LNCaP clone FGC (cell line): ENCODE measurements at places on chromosomes 6 and 20.

- DNase-seq = no peak
These were observed 13.1 kb upstream of the ADAM33 start for GRCh38 chr20:3694864-3695263.

DNA sequence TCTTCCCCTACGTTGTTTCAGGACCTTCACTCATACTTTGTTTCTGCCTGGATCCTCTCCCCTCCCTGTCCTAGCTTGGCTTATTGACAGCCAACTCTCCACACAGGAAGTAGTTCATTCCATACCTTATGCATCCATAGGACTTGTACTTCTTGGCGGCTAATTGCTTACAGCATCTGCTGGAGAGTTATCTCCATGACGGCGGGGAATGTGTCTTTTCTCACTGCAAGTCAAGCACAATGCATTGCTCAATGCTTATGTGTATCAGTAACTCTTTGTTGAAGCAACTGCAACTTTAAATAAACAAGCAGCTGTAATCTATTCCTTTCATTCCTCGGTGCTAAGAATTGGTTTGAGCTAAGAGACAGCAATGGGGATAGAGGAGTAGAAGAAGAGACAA is 551.3 kb upstream of the EPHA7 start:
- no peak for DNase-seq

DNA sequence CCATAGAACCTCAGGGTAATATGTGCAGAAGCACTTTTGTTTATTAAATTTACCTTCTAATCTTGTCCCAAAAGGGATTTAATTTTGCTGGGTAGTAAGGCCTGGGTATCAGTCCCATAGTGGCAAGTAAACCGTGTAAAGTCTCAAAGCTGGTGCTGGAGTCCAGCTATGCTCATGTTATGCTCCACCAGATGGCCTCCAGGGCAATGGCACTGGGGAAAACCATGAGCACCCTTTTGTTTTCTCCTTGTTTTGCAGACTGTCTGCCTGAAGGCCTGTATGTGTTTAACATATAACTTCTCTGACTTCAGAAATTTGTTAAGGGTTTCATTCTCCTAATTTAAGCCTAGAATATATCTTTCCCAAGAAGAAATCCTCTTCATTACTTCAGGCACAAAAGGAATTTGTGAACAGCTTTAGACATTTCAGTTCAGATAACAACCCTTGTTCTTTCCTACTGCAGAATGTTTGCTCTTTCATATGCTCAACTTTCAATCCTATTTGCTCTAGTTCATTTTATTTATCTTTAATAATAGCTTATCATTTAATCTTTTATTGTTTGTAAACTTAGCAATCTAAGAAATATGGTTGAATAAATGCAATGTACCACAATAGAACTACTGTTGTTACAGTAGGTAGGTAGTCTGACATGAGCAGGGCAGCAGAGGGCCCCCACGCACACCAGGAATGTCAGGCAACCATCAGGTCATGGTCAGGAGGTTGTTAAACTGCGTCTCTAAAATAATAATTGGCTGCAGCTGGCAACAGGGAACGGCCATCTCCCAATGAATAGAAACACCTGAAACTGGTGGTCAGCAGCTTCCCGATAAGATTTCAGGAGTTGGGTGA is 162.8 kb downstream of the TENT5A start:
- DNase-seq = no peak

DNA sequence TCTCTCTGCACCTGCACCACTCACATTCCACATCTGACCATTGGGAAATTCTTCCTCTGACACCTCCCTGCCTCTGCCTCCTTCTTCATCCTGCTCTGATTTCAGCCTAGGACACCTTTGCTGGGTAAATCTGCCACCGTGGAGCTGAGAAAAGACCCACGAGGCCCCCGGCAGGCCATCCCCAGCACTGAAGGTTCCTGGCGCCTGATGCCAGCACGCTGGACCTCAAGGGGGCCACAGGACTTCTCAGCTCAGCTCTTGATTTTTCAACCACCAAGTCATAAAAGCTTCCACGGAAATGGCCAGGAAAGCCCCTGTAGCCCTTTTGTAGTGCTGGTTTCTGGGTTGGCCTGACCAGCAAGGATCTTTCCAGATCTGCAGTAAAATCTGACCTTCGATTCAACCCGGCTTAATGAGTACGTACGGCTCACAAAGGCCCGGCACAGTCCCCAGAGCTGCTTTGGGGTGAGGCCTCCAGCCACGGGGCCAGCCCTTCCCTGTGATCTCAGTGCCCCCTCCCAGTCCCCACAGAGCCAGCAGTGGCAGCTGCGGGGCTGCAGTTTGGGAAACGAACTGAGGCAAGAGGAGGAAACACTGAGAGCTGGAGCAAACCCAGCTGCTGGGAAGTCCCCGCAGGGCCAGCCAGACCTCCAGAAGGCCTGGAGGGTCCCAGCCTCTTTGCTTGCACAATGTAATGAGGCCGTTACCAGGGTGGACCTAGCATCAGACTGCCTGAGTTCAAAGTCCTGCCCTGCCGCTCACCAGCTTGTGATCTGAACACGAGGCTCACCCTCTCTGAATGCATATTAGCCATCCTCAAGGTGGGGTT is 157.5 kb downstream of the BMP7 start:
- DNase-seq = no peak

- no peak for DNase-seq
These were observed 337.6 kb downstream of the CDC5L start for GRCh38 chr6:44725070-44725469.

DNA sequence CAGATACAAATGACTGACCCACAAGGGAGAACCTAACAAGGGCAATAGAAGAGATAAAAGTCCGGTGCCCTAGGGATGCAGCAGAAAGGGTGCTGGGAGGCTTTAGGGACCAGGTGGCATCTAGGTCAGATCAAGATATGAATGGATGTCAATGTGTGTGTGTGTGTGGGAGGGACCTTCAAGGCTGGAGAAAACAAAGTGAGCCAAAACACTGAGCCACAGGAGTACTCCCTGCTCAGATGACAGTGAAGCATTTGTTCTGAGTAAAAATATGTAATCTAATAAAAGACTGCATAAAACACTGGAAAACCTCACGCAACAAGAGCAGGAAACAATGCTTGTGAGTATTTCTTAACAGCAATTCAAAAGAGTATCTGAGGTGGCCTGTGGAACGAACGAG is 28.2 kb downstream of the ZNF337 start:
- DNase-seq = no peak

- DNase-seq = no peak
These were observed 106.3 kb upstream of the RIPOR2 start for GRCh38 chr6:25042036-25042521.

- no peak for DNase-seq
These were observed 9.3 kb downstream of the PSMA7 start for GRCh38 chr20:62133864-62134263.

DNA sequence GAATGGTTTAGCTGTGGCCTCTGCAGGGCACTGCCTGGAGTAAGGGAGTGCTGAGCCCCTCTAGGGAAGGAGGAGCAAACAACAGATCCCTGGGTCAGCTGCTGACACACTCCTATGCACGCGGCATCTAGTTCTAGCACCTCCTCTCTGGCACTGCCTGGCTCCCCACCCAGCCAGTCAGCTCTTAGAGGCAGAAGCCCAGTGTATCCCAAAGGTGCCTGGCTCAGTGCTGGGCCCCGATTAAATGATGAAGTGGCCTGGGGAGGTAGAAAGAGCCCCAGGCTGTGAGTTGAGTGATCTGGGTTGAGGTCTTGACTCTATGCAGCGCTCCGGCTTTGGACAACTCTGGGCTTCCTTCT is 7.6 kb upstream of the VEGFA start:
- DNase-seq = no peak

DNA sequence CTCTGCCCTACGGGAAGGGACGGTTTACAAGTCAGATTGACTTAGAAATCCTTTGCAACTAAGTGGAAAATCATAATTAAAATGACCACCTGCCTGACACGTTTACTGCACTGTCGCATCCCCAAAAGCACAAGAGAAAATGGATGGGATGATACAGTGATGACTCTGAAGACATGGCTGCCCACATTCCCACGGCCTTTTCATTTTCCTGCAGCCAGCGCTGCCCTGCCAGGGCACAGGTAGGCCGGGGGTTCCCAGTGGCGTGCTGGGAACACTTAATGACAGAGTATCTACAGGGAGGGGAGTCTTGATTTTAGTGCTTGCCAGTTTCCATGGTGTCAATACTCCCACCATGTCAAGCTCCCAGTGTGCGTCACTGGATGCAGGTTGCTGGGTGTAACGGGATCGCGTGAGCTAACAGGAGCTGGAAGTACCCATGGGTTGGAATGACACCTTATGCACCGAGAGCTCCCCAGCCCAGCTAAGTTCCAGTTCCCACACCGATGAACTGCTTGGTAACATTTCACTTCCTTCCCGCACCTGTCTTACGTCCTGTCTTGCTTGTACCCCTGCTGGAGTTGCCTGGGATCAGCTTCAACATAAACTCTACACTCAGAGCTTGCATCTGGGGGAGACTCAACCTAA is 129.0 kb downstream of the ANKRD60 start:
- no peak for DNase-seq

DNA sequence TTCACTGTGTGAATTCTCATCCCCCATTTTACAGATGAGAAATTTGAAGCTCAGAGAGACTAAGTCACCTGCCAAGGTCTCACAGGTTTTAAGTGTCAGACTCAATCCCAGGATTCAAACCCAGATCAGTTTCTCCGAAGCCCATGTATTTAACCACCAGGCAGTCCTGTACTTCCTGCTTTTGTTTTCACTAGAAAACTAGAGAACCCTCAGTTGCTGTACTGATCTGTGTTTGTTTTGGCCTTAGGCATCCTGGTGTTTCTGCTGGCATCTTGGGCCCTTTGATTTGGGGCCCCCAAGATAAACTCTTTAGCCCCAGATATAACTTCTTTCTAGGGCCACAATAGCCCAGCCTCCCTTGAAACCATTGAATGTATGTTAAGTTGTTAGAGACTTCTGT is 36.5 kb downstream of the PPP1R16B start:
- DNase-seq = no peak

- DNase-seq = no peak
These were observed 80.4 kb downstream of the DHX35 start for GRCh38 chr20:39042279-39043150.

GRCh38 chr6:28282926-28283325 is 1.6 kb downstream of the PGBD1 start:
- DNase-seq = no peak

- DNase-seq = no peak
These were observed 259.5 kb upstream of the JARID2 start for GRCh38 chr6:14986370-14986769.

DNA sequence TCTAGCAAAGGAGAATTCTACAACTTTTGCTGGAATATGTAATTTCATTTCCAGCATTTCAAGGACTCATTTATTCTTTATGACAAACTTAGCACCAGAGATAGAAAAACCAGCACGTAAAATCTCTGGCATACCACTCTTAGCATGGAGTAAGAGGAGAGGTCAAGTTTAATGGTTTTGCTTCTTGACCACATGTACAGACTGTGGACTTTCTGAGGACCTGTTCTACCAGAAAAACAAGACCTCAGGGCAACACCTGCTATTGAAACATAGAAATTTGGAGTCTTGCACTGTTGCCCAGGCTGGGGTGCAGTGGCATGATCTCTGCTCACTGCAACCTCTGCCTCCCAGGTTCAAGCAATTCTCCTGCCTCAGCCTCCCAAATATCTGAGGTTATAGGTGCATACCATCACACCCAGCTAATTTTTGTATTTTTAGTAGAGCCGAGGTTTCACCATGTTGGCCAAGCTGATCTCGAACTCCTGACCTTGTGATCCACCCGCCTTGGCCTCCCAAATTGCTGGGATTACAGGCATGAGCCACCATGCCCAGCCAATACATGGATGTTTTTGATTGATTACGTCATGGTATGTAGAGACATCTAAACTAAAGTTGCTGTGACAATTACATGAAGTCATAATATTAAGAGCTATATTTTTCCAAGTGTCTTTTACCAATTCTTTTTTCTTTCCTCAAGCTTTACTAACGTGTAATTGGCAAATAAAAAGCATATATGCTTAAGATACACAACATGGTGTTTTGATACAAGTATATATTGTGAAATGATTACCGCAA is 36.1 kb downstream of the CRYBG1 start:
- DNase-seq = no peak

GRCh38 chr6:16674801-16675392 is 86.4 kb downstream of the ATXN1 start:
- DNase-seq = no peak

DNA sequence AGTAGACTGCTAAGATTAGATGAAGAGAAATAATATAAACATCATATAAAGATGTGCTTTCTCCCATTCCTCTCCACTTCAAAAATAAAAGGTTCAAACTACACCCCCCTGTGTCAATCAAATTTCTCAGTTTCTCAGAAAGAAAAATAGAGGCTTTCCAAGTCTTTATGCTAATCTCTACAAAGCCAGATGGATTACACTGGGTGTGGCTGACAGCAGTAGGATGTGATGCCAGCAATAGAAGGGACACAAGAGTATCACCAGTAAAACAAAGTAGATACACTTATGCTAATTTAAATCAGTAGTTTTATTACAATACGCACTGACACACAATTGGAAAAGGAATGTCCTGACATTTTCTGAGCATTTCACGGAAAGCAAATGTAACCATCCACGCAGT is 353.4 kb downstream of the RNGTT start:
- no peak for DNase-seq

DNA sequence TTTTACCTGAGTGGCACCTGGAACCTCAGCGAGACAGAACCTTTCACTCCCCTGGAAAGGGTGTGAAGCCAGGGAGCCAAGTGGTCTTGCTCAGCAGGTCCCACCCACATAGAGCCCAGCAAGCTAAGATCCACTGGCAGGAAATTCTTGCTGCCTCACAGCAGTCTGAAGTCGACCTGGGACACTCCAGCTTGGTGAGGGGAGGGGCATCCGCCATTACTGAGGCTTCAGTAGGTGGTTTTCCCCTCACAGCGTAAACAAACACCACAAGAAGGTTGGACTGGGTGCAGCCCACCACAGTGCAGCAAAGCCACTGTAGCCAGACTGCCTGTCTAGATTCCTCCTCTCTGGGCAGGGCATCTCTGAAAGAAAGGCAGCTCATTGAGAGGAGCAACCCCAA is 134.7 kb upstream of the RSPO3 start:
- DNase-seq = no peak

- no peak for DNase-seq
These were observed 448 bp upstream of the RNF114 start for GRCh38 chr20:49935746-49936152.

- no peak for DNase-seq
These were observed 59.5 kb downstream of the GNAS start for GRCh38 chr20:58911970-58912369.
